Adipocyte (in vitro differentiated cells): ENCODE measurements at places on chromosomes 16 and 17.
A peak's percentile ranks its signal among the peaks of the same experiment; 100 is the strongest.

DNA sequence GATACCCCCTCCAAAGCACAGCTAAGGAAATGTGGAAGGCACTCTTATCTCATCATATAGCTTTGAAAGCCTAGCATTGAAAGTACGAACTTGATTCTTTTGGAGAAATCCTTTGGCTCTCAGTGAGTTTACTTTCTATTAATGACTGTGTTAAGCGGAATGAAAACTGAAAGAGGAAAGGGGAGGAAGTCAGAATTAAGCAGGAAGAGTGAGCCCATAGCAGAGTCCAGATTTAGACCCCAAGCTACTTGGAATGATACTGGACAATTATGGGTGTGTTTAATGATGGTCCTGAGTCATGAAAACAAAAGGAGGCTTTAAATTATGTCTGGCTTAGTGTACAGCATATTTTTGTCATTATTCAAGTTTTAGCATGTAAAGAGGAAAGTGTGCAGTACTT is 42.2 kb downstream of the TENT4B start:
- DNase-seq = peak; percentile 49

DNA sequence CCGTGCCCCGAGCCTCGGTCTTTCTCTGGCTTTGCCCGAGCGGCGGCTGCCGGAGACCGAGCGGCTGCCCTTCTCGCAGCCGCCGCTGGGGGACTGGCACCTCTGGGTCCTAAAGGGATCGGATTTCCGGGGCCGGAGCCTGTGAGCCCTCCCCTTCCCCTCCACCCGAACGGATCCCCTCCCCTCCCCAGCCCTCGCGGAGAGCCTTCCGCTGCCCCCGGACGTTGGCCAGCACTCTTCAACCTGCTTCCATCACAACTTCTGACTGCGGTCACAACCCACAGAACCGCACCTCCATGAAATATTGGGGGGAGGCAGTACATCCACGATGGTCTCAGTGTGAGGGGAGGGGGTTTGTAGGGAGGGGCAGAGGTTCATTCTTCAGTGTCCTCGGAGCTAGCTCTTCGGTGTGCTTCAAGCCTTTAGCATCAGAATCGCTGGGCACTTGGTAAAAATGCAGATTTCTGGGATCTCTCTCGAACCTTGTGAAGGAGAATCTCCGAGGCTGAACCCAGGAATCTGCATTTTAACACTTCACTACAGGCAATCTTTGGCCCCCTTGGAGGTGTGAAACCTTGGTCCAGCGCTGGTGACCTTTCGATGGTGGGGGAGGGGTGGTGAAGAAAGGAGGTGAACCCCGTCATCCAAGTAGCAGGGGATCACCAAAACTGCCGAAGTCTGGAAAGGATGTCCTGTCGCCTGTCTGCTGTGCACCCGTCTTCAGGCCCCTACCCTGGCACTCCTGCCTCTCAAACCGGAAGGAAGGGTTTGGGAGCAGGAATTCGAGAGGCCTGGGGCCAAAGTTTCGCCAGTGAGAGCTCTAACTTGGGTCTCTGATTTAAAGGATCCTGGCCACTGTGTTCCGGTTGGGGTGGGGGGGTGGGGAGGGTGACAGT is 812 bp upstream of the PPP1R9B start:
- DNase-seq = peak; percentile 98

DNA sequence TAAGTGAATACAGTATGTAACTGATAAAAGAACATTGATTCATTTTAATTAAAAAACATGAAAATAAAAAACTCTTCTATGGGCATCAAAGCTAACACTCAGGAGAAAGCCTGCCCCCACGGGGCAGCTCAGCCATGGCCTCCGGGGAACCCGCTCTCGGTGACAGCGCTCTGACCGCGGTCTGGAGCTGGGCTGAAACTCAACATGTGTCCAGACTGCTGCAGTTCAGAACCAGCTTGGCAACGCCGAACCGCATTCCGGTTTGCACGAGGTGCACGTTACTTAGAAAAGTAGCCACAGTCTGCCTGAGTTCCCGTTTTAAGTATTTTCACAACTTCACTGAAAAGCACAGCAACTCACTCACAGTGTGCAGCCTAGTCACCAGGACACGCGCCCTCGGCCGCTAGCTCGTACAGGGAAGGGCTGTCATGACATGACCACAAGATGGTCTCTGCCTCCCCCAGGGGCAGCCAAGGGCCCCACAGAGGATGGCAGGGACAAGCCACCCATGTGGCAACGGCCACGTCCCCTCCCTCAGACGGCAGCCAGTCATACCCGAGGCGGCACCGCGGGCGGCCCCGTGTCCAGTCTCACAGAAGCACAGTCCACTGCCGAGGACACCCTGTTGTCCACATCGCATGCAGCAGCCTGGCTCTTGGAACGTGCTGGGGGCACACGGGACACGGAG is 77.1 kb upstream of the METRNL start:
- DNase-seq = no peak

DNA sequence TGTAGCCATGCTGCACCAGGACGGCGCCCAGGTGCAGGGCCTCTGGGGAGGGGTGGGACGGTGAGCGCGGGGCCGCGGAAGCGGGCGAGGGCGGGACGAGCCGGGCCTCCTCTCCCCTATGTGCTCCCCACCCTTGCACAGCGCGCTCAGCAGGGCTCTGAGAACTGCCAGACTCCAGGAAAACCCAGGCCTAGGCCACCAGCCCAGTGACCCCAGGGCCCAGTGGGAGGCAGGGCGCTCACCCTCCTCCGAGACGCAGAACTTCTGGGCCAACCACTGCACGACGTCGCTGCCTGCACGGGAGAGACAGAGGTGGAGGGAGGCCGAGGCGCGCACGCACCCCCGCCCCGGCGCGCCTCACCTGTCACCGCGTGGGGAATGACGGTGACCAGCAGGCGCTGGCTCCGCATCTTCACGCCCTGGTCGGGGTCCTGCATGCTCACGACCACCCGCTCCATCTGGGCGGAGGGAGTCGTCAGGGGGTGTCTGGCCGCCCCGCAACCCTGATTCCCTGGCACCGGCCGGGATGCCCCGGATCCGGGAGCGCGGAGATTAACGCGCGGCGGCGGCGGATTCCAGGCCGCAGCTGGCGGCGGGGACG is 603 bp downstream of the RGS11 start:
- DNase-seq = peak; percentile 40

DNA sequence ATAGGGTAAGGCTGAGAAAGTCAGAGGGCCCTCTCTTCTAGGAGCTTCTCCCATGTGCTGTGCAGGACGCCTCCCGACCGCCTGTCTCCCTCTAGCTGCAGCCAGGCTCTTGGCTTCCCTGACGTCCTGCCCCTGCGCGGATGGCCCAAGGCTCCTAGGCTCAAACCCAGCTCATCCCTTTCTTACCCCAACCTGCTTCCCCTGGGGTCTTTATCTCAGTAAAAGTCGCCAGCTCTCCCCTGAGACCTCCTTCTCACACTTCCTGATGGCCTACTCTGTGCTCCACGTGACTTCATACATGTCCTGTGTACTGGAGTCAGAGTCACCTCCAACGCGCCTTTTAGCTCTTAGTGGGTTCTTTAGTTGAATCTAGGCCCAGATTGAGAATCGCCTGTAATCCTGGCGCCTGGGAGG is 1.1 kb upstream of the ZNF747 start:
- peak; percentile 55 for DNase-seq

DNA sequence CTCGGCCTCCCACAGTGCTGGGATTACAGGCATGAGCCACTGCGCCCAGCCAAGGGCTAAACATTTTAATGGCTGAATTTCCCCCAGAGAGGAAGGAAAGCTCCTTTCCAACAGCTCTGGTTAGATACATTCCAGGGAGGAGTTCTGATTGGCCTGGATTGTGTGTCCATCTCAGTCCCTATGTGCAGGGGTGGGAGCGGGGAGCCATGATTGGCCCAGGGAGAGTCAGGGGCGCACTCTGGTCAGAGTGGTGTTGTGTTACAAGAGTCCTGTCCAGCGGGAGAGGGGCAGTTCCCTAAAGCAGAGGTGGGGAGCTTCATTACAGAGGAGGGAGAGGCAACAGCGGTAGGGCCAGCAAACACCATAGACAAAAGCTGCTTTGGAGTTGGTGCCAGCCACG is 75.0 kb downstream of the RAP1GAP2 start:
- no peak for DNase-seq

- DNase-seq = peak; percentile 78
Measured at GRCh38 chr16:25014500-25015147, 545 bp downstream of the ARHGAP17 start.

DNA sequence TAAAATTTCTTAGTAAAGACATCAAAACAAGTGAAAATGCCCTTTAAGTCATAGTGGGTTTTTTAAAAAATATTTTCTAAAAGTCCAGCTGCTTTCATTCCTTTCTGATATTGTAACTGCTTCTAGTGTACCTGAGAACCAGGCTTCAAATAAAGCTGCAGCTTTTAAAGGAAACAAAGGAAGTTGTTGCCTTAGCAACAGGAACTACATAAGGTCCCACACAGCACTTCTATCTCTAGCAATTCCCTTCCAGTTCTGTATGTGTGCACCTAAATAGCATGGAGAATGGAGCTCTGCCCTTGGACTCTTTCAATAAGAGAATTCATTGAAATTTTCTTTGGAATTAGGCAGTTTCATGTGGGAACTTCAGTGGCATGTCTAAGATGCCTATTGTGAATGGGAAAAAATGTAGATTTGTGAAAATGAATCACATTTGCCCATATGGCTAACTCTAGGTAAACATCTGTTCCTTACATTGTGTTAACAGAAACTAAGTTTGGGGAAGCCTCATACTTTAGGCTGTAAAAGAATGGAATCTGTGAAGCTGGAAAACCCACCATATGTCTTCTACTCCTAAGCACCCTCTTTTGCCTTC is 206.4 kb downstream of the KIF2B start:
- DNase-seq = no peak

- no peak for DNase-seq
Measured at GRCh38 chr17:83036193-83036592, 43.2 kb upstream of the METRNL start.

GRCh38 chr16:19168371-19169081 is 486 bp downstream of the SYT17 start:
- peak; percentile 23 for DNase-seq

DNA sequence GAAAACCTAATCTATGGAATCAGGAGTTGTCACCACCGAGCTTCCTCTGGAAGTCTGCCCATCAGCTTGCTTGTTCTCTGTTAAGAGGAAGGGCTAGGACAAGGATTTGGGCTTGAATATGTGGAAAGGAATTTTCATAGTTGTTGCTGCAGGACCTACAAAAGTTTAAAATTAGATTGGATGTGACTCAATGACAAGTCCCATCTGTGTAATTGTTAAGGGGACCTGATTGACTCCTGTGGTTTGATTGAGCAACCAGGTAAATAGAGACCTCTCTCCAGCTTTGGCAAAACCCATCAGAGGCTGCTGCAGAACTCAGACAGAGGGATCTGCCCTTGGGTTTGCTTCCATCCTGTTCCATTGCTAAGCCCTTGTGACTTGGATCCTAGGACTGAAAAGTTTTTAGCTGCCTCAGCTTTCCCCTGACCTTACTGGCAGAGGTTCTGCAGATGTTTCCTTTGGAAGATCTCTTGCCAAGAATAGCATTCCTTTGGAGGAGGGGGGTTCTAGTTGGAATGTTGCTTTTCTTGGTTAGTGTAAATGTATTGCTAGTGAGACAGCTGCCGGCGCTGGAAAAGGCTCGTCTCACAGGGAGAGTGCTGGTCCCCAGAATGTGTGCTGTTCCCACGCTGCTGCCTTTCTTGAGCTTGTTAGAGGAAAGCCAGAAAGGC is 50.0 kb downstream of the SF3B3 start:
- peak; percentile 89 for DNase-seq

DNA sequence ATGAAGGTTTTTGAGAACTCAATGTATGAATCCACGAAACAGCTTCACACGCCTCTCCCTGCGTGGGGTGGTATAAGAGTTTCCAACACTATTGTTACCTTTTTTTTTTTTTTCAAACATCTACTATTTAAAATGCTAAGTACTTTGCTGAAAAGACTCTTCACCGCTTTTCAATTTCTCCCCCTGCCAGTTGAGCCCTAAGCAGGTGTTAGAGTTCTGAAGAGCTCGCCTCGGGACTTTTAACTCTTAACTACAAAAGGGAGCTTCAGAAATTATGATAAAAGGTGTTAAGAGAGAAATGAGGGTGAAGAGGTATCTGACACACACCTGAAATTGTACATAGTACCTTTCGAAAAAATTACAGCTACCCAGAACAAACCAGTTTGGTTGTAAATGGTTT is 20.9 kb upstream of the PSMD7 start:
- no peak for DNase-seq

DNA sequence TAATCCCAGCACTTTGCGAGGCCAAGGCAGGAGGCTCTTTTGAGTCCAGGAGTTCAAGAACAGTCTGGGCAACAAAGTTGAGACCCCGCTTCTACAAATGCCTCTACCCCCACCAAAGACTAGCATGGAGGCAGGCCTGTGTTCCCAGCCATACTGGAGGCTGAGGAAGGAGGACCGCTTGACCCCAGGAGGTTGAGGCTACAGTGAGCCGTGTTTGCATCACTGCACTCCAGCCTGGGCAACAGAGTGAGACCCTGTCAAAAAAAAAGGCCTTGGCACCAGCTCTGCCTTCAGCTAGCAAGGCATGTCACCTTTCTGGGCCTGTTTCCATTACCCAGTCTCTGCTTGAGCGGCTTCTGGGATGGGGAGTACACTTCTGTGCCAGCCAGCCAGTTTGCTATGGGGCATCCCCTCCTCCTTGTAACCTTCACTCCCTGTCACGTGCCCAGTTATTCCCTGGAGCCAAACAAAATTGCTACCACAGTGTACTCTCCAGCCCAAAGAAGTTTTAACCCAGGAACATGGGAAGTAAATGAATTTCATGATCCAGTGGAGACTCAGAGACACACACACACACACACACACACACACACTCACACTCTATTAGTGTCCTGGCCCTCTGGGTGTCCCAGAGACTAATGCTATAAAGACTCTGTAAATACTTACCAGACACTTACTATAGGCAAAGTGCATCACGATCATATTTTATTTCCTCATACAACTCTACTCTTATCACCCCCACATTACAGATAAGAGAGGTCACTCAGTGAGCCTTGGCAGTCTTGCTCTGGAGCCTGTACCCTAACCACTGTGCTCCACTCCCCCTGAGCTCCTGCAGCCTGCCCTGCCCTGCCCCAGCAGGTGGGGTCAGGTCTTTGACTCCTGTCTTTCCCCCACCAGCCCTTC is 2.5 kb downstream of the CISD3 start:
- DNase-seq = no peak

GRCh38 chr16:85227084-85227945 is 115.0 kb upstream of the CIBAR2 start:
- DNase-seq = peak; percentile 65

DNA sequence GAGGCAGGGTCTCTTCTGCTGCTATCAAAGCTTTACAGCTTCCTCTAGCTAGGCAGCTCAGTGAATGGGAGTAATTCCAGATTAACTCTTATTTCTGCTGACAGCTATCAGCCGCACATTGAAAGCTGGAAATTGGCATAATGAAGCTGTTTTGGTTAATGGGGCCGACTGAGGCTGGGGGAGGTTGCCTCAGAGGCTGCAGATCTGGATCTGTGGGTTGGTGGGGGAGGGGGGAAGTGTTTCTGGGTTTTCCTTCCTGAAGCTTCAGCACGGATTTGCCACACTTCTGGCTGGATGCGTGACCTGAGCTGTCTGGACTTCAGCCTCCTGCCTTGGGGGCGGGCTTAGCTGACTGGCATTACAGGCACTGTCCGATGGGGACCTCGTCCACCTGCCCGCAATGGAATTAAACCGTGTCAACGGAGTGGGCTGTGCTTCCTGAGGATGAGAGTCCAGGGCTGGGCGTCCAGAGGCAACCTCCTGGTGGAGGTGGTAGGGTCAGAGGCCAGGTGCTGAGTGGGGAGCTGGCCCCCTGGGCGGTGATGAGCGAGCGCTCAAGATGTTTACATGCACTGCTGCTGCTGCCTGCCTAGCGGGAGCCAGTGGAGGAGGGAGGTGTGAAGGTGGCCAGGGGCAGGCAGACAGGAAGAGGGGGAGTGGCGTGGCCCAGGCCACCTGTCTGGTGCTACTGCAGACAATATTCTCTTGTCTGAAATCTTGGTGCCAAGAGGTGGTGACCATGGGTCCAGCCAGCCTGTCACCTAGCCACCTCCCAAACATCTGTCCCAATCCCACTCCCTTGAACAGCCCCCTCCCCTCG is 6.7 kb upstream of the ABCC3 start:
- DNase-seq = no peak
